ENCODE measurements at places on chromosomes 16 and 17. TPM values are rescaled to one million over a fixed set of nuclear protein-coding genes. Genes with fewer than 3 reads are reported as not detected.

DNA sequence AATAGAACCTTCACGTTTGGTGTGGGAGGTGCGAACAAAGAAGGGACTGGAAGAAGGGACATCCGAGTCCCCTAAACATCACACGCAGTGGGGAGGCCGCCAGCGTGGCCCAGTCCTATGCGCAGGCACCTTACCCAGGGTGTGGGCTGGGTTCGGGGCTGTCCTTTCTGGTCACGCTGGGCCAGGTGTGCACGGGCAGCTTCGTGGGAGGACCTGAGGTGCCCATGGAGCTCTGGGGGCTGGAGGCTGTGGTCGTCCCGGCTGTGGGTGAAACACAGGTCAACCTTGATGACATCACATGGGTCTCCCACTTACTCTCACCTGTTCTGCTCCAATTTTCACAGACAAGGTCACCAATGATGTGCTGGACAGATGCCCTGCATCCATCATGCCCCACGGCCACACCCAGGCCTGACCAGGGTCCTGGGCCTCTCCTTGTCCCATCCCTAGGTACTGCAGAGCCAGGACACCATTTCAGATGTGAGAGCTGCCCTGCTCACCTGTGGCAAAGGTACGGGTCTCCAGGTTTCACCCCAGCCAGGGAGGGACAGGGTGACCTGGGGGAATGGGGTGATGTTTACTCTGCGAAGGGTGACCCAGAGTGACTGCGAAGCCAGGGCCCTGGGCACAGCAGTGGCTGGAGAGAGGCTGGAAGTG, 3.1 kb downstream of the CD300C start:
- H3K4me1 ChIP-seq = no peaks in the 10 kb centered on the region
- peak; percentile 34 for DNase-seq
- H3K27me3 ChIP-seq = no peaks in the 10 kb centered on the region
- no peaks in the 10 kb centered on the region for H3K36me3 ChIP-seq
- H3K27ac ChIP-seq = no peak overlapping the region
- no peak overlapping the region for H3K4me3 ChIP-seq

DNA sequence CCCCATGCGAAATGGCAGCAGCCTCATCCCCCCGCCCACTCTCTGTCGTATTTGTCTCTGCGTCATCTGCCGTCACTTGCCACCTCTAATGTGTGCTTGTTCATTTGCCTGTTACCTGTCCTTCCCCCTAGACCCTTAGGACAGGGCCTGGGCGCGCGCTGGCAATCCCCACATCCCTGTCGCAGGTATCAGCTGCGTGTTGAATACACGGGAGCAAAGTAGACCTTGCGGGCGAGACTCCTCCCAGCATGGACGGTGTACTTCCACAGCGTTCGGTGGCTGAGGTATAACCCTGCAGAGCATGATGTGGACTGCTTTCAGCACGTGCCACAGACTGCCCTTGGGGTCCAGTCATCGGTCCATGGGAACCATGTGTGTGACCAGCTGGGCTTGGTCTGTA, 170.1 kb upstream of the CHMP6 start:
- no peaks in the 10 kb centered on the region for H3K4me1 ChIP-seq
- H3K36me3 ChIP-seq = no peaks in the 10 kb centered on the region
- H3K4me3 ChIP-seq = no peak overlapping the region
- H3K27me3 ChIP-seq = no peaks in the 10 kb centered on the region
- no peak overlapping the region for H3K27ac ChIP-seq

- H3K27ac ChIP-seq = no peak overlapping the region
- H3K36me3 ChIP-seq = no peaks in the 10 kb centered on the region
- H3K4me1 ChIP-seq = no peaks in the 10 kb centered on the region
- no peak for DNase-seq
- H3K27me3 ChIP-seq = no peaks in the 10 kb centered on the region
- H3K4me3 ChIP-seq = no peak overlapping the region
Observed at GRCh38 chr16:8982816-8983215, 19.1 kb upstream of the USP7 start.

- no peak overlapping the region for H3K27ac ChIP-seq
- DNase-seq = peak; percentile 67
- H3K4me1 ChIP-seq = peaks cover 5% of the 10 kb centered on the region
- no peaks in the 10 kb centered on the region for H3K36me3 ChIP-seq
- H3K4me3 ChIP-seq = no peak overlapping the region
- no peaks in the 10 kb centered on the region for H3K27me3 ChIP-seq
Observed at GRCh38 chr17:41801374-41802271, 10.1 kb downstream of the P3H4 start.

TEKT5 gene
- not detected for total RNA-seq

MFAP4 gene
- 25.5 TPM for total RNA-seq

EPN3 gene
- total RNA-seq = 9.2 TPM

All from pancreas (tissue), 10 donors.